ENCODE measurements at places on chromosomes 11 and 22.

DNA sequence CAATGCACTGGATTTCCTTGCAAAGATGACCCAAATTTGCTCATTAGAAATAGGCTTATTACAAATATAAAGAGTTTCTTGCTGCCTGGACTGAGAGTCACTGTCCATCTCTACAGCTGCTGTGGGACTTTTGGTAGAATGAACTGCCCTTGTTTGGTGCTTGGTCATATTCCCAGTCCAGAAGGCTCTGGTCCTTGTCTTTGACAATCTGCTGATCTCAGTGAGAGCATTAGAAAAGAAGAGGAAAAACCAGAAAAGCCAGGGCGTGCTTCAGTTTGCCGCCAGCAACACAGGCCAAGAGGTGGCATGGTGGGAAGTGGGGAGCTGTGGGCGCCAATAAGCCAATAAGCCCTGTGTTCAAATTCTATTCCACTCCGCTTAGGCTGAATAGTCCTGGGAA, 48.2 kb upstream of the PARVA start:
- DNase-seq: no peak

DNA sequence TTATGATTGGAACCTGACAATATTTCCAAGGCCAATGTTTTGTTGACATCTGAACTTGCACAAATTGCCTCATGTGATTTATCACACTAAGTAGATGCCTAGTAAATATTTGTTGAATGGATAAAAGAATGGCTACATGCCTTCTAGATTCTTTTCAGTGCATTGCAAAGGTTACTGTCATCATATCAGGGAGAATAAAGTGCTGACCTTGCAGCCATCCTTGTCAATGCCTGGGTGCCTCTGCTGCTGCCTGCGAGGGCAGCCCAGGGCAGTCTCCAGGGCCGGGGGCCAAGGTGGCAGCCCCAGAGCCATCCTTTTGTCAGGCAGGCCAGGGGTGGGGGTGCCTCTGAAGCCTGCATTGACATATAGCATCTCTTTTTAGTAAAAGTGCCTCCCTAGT, 325.6 kb upstream of the MTNR1B start:
- no peak for DNase-seq

- no peak for DNase-seq
Observed at GRCh38 chr22:42997582-42998090, 17.3 kb downstream of the PACSIN2 start.

DNA sequence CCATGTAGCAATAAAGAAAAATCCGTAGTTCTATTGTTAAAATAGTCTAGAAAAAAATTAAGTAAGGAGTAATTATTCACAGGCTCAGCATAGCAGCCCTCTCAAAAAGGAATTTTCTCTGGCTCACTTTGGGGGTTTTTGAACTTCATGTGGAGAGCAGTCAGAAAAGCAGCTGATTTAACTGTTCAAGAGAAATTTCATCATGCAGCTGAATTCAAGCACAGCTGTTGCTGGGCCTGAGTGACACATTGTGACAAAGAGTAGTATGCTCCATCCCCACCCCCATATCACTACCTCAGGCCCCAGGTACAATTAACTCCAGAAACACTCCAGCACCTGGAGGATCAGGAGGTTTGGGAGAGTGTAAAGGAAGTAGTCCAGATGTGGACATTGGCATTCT, 272.1 kb downstream of the FAM76B start:
- no peak for DNase-seq

DNA sequence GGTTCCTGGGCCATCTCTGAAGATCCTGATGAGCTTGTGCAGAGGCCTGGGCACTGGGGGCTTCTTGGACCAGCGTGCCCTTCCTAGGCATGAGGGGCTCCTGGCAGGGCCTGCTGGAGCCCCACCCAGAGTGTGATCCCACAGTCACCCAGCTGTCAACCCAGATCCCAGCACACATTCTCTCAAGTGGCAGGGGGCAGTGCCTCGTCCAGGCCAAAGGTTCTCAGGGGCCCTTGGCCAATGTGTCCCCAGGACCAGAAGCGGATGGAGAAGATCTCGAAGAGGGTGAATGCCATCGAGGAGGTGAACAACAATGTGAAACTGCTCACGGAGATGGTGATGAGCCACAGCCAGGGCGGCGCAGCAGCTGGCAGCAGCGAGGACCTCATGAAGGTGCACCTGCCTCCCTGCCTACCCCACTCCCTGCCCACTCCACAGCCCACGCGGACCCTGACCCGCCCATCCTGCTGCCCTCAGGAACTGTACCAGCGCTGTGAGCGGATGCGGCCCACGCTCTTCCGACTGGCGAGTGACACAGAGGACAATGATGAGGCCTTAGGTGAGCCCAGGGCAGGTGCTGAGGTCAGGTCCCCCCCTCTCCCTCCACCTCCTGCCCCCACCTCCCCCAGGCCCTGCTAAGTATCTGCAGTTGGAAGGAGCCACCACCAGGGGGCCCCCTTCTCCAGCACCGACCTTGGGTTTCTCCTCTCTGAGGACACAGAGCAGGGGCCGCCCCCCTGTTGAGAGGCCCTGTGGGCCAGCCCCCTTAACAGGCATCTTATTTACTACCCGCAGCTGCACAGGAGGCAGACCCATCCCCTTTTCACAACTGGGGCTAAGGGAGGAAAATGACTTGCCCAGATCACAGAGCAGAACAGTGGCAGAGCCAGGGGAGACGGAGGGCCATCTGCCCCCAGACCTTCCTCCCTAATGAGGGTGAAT, 14.7 kb downstream of the GGA1 start:
- peak; percentile 82 for DNase-seq

DNA sequence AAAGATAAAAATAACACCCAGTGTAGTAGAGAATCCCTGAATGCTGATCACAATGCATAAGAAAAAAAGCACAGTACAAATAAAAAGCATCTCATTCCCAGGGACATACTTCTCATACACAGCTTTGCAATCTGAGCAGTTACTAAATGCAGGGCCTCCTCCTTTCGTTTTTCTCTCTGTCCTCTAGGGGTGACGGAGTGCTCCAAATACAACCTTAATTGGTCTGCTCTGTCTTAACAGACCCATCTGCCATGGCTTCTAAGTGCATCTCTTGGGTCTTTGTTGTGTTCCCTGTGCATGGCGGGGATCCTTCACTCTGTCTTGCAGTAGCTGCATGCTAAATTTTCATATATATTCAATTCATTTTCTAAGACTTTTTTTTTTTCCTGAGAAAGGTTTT, 1114.2 kb upstream of the RAG2 start:
- peak; percentile 31 for DNase-seq

- DNase-seq: no peak
Observed at GRCh38 chr11:74932797-74933196, 16.1 kb downstream of the XRRA1 start.

DNA sequence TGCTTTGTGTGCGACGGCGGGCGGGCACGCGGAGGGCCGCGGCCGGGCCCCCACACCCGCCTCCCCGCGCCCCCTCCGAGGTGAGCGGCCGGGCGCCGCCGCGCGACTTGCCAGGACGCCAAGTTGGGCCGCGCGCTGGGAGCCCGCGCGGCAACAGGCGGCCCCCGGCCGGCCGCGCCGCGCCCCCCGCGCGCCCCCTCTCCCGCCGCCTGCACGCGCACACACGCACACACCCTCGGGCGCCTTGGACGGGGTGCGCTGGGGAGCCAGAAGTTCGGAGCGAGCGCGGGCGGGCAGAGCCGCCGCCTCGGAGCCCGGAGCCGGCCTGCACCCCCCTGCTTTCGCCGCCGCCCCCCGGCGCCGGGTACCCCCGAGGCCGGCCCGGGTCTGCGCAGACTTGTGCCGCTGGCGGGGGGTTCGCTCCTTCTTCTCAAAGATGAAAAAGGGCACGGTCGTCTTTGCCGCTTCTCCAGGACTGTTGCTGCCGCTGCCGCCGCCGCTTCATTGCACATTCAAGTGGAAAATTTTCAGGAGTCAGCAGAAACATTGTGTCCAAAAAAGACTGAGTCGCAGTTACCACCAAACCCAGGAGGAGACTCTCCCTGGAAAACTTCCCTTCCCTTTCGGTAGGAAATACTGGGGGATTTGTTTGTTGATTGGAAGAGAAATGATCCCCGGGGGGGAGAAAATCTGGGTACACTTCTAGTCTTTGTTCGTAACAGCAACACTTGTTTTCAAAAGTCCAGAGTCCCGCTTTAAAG, 895 bp downstream of the TEAD1 start:
- peak; percentile 49 for DNase-seq

GRCh38 chr11:68116974-68117373, 4.2 kb downstream of the CHKA start:
- no peak for DNase-seq

DNA sequence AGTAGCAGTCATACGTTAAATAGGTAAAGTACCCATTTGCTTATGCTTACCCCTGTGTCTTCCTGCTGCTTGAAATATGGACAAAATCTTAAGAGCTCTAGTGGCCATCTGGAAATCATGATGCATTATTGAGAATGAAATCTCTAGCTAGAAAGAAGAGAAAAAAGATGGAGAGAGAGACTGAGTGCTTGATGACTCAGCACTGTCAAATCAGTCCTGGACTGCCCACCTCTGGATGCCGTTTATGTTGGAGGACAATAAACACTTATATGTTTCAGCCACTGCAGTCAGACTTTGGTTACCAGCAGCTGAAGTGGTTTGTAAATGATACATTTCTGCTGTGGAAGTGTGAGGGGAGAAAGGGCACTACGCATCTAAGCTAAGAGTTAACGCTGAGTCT, 3.6 kb downstream of the OR8B4 start:
- no peak for DNase-seq

DNA sequence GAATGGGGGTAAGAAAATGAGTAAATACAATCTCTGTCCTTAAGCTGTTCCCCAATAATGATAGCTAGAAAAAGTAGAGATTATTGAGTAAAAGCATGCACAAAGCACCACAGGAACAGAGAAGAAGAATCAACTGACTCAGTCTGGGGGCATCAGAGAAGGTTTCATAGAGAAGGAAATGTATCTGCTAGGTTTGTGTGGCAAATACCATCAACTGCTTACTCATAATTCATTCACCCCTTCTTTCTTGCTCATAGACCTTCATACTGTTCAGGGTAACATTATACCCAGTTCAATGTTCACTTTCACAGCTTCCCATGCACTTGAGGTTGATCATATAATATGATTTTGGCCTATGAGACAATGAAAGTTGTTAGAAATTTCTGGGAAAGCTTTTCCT, 85.2 kb upstream of the SCUBE2 start:
- no peak for DNase-seq

- no peak for DNase-seq
Observed at GRCh38 chr22:23207729-23208393, 27.6 kb downstream of the BCR start.

GRCh38 chr22:42630901-42631602, 9.3 kb downstream of the ATP5MGL start:
- DNase-seq: no peak

- no peak for DNase-seq
Observed at GRCh38 chr22:37455896-37456295, 28.6 kb upstream of the ELFN2 start.

DNA sequence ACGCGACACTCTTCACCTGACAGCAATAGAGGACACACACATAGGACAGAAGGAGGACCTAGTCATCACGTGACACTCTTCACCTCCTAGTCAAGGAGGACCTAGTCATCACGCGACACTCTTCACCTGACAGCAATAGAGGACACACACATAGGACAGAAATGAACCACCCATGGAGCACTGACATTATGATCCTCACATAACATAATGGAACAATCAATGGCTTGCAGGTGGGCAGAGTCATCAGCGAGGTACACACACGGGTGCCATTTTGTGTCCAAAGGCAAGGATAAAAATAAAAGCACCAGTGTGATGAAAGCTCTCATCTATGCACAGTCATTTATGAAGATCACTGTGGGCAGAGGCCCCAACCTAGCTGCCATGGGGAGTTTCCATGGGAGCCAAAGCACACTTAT, 354.7 kb downstream of the LARGE1 start:
- no peak for DNase-seq

DNA sequence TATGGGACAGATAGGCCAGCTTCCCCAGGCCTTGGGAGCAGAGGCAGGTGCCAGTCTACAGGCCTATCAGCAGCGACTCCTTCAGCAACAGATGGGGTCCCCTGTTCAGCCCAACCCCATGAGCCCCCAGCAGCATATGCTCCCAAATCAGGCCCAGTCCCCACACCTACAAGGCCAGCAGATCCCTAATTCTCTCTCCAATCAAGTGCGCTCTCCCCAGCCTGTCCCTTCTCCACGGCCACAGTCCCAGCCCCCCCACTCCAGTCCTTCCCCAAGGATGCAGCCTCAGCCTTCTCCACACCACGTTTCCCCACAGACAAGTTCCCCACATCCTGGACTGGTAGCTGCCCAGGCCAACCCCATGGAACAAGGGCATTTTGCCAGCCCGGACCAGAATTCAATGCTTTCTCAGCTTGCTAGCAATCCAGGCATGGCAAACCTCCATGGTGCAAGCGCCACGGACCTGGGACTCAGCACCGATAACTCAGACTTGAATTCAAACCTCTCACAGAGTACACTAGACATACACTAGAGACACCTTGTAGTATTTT, 26.6 kb upstream of the L3MBTL2 start:
- no peak for DNase-seq

- DNase-seq: no peak
Observed at GRCh38 chr11:132876239-132876638, 656.1 kb downstream of the OPCML start.

- no peak for DNase-seq
Observed at GRCh38 chr11:89633135-89633705, 76.9 kb upstream of the TRIM77 start.

GRCh38 chr11:86818462-86819192, 18.3 kb downstream of the PRSS23 start:
- no peak for DNase-seq

DNA sequence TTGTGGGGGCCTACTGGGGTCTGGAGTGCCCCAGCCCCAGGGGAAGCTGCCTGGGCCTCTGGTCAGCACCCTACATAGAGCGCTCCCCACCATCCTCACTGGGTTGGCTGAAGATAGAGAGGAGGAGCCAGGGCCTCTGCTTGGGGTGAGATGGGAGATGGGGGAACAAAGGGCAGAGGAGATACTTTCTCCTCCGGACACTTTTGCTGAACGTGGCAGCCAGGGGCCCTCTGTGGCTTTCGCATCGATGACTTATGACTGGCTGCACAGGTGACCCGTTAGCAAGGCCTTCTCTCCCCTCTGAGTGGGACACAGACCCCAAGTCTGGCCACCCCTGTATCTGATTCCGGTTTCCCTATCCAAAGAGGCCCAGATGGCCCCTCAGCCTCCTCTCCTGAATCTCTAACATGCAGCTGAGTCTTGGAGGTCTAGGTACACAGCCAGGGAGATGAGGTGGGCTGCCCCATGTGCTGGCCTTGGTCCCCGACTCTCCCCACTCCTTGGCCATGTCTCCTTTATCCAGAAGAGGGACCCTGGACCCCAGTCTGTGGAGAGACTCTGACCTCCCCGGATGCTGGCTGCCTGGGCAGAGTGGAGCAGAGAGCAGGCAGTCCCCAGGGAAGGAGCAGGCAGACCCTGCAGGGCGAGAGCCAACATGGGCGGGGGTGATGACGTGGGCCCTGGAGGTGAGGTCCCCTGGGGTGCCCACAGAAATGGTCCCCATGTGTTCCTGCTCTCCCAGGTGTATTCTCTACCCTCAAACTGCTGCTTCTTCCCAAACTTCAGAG, 59.3 kb upstream of the NECTIN1 start:
- DNase-seq: peak; percentile 22

DNA sequence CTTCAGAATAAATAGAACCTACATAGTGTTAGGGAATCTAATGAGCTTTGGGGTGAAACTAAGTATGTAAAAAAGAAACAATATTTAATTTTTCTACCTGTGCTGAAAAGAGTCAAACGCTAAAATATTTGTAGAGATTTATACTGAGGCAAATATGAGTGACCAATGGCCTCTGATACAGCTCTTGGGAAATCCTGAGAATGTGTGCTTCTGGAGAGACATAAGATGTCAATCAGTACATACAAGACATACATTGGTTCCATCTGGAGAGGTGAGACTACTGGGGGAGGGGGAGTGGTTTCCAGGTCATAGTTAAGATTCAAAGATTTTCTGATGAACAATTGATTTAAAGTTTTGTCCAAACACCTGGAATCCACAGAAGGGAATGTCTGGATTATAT, 970 bp downstream of the ASRGL1 start:
- DNase-seq: no peak

Data from glutamatergic neuron (in vitro differentiated cells).